ENCODE measurements at places on chromosomes 1 and 21. TPM values are rescaled to one million over a fixed set of nuclear protein-coding genes. Genes with fewer than 3 reads are reported as not detected.

- H3K27me3 ChIP-seq, result no peaks in the 10 kb centered on the region
- no peak for DNase-seq
- H3K4me3 ChIP-seq, result no peak overlapping the region
- no peak overlapping the region for H3K27ac ChIP-seq
These were observed 142.1 kb downstream of the KCNT2 start for GRCh38 chr1:196466166-196466565.

DNA sequence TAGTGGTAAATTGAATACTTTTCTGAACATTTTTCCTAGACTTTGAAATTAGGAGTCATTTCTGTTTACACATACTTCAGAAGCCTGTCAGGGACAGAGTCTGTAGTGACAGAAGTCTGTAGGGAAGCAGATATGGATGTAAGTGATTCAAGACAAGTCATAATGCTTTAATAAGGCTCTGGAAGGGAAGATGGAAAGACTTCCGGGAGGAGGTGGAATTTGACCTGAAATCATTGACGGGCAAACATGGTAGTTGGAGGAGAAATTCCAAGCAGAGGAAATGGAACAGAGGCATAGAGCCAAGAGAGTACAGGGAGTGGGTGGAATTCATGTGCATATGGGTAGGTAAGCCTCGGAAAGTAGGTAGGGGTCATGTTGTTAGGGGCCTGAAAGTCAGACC is 22.5 kb downstream of the CAMTA1 start:
- H3K27ac ChIP-seq, result no peak overlapping the region
- peaks cover 16% of the 10 kb centered on the region for H3K4me1 ChIP-seq
- H3K36me3 ChIP-seq, result no peaks in the 10 kb centered on the region

DNA sequence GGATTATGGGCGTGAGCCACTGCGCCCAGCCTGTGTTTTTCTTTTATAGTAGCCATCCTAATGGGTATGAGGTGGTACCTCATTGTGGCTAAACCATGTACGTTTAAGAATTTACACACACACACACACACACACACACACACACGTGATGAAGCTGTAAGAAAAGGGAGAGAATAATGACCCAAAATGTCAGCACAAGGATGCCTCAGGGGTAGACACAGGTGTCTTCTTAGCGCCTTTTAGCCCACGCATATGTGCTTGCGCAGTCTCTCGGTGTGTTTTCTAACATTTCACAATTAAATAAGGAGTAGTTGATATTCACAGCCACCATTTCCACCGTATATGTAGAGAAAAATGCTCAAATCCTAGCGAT is 782 bp upstream of the PFKL start:
- no peaks in the 10 kb centered on the region for H3K27me3 ChIP-seq
- H3K4me1 ChIP-seq, result peaks cover 8% of the 10 kb centered on the region
- DNase-seq, result no peak

- no peaks in the 10 kb centered on the region for H3K4me1 ChIP-seq
- no peak overlapping the region for H3K4me3 ChIP-seq
- H3K27ac ChIP-seq, result no peak overlapping the region
- H3K27me3 ChIP-seq, result no peaks in the 10 kb centered on the region
- H3K36me3 ChIP-seq, result no peaks in the 10 kb centered on the region
These were observed 332.0 kb upstream of the PBX1 start for GRCh38 chr1:164226977-164227376.

JAM2 gene
- 11.7 TPM for total RNA-seq

GRCh38 chr1:185934476-185935189 is 200.4 kb downstream of the HMCN1 start:
- no peaks in the 10 kb centered on the region for H3K27me3 ChIP-seq
- H3K36me3 ChIP-seq, result no peaks in the 10 kb centered on the region
- no peaks in the 10 kb centered on the region for H3K4me1 ChIP-seq
- no peak overlapping the region for H3K4me3 ChIP-seq
- H3K27ac ChIP-seq, result no peak overlapping the region

DNA sequence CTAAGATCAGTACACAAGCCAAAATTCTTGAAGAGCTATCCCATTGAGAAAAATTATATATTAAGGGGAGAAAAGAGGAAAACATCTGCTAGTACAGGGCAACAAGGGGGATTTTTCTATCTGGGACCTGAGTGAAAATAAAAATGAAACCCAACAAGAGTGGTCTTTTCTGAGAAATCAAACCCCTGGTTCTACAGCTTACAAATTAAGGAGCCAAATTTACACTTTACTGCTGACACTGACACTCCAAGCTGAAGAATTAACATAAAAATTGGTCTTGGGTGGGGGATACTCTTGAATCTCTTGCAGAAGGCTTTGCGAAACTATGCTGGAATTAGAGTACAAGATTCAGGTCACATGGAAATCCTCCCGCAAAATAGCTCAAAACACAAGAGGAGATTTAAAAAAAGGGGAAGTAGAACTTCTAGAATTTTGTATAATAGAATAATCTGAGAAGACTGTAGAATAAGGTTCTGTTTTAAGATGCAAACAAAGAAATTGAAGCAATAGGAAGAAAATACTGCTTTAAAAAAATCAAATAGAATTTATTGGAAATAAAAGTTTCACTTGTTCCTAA is 32.1 kb upstream of the HSPA13 start:
- H3K4me3 ChIP-seq, result no peak overlapping the region
- H3K36me3 ChIP-seq, result no peaks in the 10 kb centered on the region
- no peaks in the 10 kb centered on the region for H3K27me3 ChIP-seq

AGT gene
- total RNA-seq, result 18.2 TPM

GRCh38 chr1:165895451-165895871 is 68.0 kb downstream of the UCK2 start:
- DNase-seq, result no peak
- no peak overlapping the region for H3K27ac ChIP-seq
- no peaks in the 10 kb centered on the region for H3K4me1 ChIP-seq
- no peak overlapping the region for H3K4me3 ChIP-seq

DNA sequence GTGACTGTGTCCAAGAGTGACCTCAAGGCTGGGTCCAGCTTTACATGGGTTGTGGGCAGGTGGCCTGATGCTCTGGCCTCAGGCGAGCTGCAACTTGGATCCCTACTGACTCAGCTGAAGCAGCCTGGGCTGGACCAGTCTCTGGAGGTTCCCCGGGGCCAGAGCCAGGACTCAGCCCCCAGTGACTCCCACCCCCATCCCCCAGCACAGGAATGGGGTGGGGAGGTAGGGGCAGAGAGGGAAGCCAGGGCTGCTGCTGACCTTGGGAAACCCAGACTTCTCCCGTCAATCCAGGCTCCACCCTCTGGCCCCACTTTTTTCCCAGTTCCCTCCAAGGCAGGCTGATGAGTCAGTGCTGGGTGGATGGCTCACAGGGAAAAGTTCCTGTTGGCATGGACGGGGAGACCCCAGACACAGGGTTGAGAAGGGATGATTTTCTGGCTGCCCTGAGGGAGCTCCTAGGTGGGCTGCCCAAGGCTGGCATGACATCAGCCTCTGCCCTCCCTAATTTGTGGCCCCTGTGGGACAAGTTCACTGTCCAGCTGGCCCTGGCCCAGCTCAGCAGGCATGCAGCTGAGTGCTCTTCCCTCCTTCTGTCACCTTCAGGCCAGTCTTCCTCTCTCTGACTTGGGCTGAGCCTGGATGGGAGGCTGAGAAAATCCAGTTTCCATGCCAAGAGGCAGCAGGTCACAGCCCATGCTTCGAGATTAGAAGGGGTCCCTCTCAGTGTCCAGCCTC is 2.2 kb downstream of the ZC3H12A start:
- peak overlapping the region; percentile 89 for H3K27ac ChIP-seq
- H3K36me3 ChIP-seq, result peaks cover 32% of the 10 kb centered on the region
- H3K4me1 ChIP-seq, result peaks cover 68% of the 10 kb centered on the region
- H3K4me3 ChIP-seq, result peak overlapping the region; percentile 20
- DNase-seq, result peak; percentile 89
- no peaks in the 10 kb centered on the region for H3K27me3 ChIP-seq

- H3K36me3 ChIP-seq, result peaks cover 14% of the 10 kb centered on the region
- DNase-seq, result no peak
- H3K27me3 ChIP-seq, result no peaks in the 10 kb centered on the region
- peaks cover 38% of the 10 kb centered on the region for H3K4me1 ChIP-seq
These were observed 14.0 kb upstream of the CTRC start for GRCh38 chr1:15424146-15424667.

- no peaks in the 10 kb centered on the region for H3K27me3 ChIP-seq
- no peak overlapping the region for H3K27ac ChIP-seq
- H3K4me1 ChIP-seq, result no peaks in the 10 kb centered on the region
- no peaks in the 10 kb centered on the region for H3K36me3 ChIP-seq
These were observed 134.6 kb downstream of the BRINP2 start for GRCh38 chr1:177305040-177306018.

- no peak for DNase-seq
- H3K4me3 ChIP-seq, result no peak overlapping the region
- no peaks in the 10 kb centered on the region for H3K4me1 ChIP-seq
- H3K27me3 ChIP-seq, result no peaks in the 10 kb centered on the region
- H3K27ac ChIP-seq, result no peak overlapping the region
- H3K36me3 ChIP-seq, result no peaks in the 10 kb centered on the region
These were observed 34.6 kb downstream of the TNR start for GRCh38 chr1:175708787-175709186.
